ENCODE measurements at places on chromosomes 2 and 18.

DNA sequence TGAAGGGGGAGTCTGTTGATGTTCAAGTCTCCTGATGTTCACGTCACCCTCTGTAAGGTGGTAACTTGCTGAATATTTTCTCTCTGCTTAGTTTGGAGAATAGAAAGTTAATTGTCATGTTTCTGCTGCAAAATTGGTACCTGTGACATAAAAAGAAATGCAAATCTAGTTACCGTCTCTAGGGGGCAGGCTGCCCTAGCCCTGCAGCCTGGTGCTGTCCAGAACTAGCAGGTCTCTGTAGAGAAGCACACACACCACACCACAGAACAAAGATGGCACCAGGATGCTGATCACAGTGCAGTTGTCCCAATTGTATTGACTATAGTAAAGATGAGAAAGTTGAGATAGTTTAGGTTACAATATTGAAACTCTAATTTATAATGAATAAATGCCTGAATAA lies 47.0 kb downstream of the SLC9A4 start:
- DNase-seq: no peak

GRCh38 chr2:23454501-23455120 lies 69.6 kb downstream of the KLHL29 start:
- DNase-seq: no peak

- no peak for DNase-seq
These were observed 267.6 kb upstream of the RAB12 start for GRCh38 chr18:8341481-8342230.

DNA sequence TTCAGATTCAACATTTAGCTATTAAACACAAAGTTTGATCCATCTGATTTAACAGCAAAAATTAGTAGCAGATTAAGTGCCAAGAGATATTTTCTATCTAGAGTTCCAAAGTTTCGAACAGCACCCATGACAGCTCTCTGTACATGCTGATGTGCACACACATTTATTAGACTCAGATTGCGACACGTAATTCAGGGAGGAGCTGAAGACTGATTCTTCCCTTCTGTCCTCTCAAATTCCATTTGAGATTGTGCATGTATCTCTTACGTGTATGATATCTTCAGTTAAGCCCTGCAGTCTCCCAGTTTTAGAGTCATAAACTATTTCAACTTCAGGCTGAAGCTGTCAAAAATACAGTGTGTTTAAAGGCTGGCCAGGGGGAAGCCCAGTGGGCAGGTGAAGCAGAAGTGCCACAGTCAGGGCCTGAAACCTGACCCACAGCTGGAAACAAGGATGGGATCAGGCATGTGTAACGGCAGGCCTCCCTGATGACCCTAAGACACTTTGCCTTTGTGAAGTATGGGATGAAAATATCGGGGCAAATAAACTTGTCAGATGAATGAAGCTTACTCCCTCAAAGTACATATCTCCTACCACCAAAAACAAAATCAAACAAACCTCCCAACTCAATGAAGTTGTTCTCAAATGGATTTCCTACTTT lies 30.6 kb downstream of the CYB5A start:
- no peak for DNase-seq

DNA sequence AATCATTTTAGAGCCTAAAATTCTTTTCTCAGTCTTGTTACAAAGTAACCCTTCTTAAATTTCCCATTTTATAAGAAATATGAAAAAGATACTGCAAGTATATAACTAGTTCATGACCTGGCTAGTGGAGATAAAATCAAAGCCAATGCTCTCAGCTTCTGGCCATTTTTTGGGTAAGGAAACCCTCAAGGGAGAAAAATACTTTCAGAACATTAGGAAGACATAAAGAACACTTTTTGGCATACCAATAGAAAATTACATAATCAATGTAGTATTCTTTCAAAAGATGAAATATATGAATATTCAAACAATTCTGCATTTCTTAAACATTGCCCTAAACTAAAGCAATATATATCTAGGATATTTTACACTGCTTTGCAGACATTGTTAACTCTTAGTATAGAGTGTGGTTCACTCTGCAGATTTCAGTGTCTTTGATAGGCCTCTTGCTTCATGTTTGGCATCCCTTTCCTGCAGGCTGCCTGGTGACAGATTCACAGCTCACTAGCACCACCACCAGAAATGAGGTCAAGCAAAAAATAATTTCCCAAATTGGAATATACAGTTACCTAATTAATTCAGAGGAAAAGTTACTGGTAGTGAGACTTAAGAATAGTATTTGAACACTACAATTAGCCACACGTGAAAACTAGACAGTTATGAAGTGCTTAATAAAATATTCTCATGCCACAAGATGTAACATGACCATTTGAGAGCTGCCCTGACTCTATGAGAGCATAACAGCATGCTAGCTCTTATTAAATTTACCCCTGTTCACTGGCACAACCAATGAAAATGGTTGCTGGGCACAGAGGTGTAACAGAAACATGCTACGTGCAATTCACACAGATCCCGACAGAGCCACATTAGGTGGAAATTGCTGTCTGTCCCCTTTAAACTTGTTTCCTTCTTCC lies 36.0 kb downstream of the PAIP2B start:
- DNase-seq: no peak

DNA sequence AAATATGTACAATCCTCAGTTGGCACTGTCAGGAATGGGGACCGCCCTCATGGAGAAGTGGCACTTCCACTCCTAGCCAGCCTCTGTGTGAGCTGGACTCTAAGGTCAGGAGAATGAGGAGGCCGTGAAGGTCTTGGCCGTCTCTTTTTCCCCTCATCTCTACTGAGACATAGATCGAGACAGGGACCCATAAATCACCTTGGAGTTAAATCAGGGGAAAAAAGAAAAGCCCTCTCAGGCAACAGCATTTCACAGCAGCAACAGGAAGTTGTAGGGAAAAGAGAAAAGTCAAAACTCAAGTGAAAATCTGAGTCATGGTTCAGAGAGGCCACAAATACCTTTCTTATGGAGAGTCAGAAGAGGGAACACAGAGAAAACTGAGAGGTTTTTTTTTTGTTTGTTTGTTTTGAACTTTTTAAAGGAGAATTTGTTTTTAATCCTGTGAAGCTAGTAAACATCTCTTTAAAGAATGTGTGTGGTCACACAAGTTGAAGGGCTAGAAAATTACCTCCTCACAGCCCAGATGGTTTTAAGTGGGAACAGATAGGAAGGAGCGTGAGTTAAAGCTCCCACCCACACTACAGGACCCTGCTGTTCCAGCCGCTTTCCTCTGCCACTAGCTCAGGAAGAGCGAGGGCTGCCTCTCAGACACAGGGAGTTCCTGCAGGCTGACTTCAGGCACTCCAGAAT lies 30.6 kb upstream of the CYP1B1 start:
- DNase-seq: no peak

GRCh38 chr2:29578084-29578598 lies 343.2 kb downstream of the ALK start:
- no peak for DNase-seq

DNA sequence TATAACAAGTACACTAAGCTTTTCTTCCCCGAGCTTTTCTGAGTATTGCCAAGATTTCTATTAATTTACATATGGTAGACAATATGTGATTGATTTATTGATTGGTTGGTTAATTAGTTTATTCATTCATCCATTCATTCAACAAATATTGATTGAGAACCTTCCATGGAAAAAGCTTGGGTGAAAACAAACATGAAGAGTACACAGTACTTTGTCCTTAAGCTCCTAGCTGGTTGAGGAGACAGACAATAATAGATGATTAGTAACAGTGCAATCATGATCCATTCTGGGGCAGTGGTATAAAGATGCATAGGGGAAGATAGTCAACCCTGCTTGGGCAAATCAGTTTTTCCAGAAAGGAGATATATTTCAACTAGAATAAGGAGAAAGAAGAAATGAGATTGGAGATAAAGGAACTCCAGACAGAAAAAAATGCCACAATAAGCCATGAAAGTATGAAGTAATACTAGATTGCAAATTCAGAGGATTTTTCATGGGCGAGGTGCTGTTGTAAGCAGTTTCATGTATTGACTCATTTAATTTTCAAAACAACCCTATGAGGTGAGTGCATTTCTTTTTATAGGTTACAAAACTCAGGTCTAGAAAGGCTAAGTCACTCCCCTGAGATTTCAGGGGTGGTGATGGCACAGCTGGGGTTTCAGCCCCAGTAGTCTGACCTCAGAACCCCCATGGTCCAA lies 129.5 kb downstream of the RND3 start:
- no peak for DNase-seq

- no peak for DNase-seq
These were observed 464.1 kb downstream of the TGIF1 start for GRCh38 chr18:3914109-3914508.

- DNase-seq: no peak
These were observed 680 bp upstream of the LBH start for GRCh38 chr2:30230497-30231211.

DNA sequence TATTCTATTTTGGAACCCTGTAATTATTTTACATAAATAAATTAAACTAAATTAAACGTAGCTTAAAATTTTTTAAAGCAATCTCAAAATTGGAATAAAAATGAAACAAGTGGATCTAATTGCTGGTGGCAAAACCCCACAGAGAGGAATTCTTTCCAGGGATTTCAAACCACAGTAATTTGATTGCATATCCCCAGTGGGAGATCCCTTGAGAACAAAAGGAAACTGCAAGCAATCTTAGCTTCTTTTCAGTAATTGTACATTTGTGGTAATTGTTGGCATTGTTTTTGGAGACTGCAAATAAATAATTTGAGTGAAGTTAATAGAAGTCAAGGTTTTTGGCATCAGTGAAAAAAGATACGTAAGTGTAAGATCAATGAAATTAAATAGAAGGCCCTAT lies 58.7 kb upstream of the MYCN start:
- no peak for DNase-seq

DNA sequence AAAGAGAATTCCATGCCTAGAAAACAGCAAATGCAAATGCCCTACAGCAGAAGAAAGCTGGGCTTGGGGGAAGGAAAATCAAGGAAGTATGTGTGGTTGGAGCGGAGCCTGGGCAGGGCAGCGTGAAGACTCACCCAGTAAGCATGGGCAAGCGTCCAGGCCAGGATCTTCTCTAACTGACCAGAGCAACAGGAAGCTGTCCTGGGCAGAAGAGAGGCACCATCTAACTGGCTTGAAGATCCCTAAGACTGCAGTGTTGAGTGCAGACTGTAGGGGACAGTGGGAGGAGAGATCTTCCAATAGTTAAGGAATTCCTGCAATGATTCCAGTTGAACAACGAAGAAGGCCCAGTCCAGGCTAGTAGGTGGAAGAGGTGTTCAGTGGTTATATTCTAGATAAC lies 57.9 kb downstream of the NXPH2 start:
- no peak for DNase-seq

DNA sequence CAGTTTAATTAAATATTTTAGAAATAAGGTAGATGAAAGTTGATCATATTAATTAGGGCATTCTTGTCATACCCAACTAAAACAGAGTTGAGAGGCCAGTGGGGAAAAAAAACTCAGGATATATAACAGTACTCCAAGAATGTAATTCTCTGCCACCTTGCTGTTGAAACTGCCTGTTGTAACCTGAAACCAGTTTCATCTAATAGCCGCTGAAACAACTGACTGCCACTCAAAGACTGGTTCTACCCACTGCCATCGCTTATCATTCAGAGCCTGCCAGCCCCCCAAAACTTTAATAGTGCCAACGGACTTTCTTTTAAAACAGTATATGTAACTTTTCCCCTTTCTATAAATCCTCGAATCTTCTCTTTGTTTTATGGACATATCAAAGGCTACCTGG lies 37.7 kb upstream of the FSIP2 start:
- no peak for DNase-seq

DNA sequence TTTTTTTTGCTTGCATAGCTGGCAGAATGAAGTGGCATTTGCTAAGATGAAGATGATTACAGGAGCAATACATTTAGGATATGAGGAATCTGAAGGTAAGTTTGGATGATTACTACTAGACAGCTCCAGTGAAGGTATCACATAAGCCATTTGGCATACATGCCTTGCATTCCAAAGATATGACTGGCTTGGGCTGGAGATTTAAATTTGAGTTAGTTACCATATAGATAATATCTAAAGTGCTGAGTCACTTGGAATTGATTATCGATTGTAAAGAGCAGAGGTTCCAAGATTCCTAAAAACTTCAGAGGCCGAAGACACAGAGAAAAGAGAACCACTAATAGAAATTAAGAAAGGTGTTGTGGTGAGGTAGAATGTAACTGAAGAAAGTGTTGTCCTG lies 1026.4 kb downstream of the DSC3 start:
- DNase-seq: no peak

All from cortex of kidney (tissue), 1 donor.